ENCODE measurements at places on chromosomes 11 and 22.
A peak's percentile ranks its signal among the peaks of the same experiment; 100 is the strongest.

GRCh38 chr11:122102426-122102825 is 13.6 kb downstream of the BLID start:
- peak; percentile 71 for DNase-seq

DNA sequence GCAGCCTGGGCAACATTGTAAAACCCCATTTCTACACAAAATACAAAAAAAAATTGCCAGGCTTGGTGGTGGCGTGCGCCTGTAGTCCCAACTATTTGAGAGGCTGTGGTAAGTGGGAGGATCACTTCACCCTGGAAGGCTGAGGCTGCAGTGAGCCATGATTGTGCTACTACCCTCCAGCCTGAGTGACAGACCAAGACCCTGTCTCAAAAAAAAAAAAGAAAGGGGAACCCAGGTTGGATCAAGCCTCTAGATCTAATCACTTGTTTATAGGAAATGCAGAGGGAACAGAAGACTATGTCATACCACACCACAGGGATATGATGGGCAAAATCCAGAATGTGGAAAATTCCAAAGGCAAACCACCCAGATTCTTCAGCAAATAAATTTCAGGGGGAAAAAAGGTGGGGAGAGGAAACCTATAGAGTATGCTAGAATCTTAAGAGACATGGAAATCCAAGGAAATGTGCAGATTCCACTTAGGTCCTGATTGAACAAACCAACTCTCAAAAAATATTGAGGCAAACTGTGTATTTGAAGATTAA is 16.5 kb upstream of the MALAT1 start:
- DNase-seq, result no peak

GRCh38 chr11:7999795-8000194 is 12.7 kb downstream of the EIF3F start:
- DNase-seq, result no peak

- peak; percentile 68 for DNase-seq
These were observed 57.0 kb downstream of the MYH9 start for GRCh38 chr22:36330655-36331305.

DNA sequence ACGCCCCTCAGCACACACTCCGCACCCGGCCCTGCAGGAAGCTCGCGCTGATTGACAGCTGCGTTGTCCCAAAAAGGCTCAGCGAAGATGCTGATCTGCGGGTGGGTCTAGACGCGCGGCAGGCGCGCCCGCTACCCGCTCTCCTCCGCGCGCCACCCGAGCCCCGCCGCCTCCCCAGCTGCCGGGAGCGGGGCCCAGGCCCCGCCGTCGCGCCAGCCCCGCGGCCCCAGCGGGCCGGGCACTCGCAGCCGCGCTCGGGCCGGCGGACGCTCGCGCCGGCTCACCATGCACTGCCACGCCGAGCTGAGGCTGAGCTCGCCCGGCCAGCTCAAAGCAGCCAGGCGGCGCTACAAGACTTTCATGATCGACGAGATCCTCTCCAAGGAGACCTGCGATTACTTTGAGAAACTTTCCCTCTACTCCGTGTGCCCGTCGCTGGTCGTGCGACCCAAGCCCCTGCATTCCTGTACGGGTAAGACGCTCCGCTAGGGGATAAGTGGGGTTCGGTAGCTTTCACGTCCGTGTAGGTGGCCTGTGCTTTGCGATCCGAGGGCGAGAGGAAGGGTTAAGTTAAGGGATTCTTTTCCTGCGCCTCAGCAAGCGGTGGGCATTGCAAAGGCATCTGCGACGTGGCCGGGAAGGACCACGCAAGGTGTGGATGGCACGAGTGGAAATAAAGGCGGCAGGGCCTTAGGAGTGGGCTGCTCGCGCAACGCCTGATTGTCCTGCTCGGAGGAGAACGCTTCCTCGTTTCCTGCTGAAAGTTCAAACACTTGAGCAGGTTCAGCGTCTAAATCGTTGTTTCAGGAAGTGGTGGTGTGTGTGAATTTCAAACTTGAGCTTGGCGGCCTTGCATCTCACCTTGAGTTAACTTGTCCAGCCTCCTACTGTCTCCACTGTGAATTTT is at the start of gene BARX2:
BARX2 (plus strand) TSS at position 98 of the 907 bp plus-strand sequence; CDS start at position 286, 188 bp downstream.
- peak; percentile 53 for DNase-seq

- DNase-seq, result no peak
These were observed 28.9 kb downstream of the APOL1 start for GRCh38 chr22:36281781-36282327.

Measured in ELR (cell line).